Right renal pelvis (tissue), 4 donors: ENCODE measurements at places on chromosomes 3 and 15. TPM values are rescaled to one million over a fixed set of nuclear protein-coding genes. Genes with fewer than 3 reads are reported as not detected.

GRCh38 chr15:48570822-48571221 lies 74.7 kb downstream of the FBN1 start:
- no peak for DNase-seq

GRCh38 chr3:150447631-150448465 lies 39.8 kb downstream of the TSC22D2 start:
- no peak for DNase-seq

DNA sequence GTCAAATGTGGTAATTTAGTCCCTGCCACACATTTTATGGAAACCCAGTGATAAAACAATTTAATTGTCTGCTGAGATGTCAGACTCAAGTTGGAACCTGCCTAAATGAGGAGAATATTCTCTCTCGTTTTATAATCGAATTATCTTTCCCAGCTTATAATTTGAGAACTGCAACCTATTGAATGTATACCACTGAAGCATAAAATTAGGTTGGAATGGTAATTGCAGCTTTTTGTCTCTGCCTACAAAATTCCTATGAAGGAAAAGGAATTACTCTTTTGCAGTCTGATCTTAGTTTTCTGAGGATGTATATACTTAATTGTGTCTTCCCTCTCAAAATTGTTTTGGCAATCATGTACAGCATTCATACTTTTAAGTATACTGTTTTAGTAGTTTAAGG lies 28.9 kb downstream of the RAD51 start:
- no peak for DNase-seq

DNA sequence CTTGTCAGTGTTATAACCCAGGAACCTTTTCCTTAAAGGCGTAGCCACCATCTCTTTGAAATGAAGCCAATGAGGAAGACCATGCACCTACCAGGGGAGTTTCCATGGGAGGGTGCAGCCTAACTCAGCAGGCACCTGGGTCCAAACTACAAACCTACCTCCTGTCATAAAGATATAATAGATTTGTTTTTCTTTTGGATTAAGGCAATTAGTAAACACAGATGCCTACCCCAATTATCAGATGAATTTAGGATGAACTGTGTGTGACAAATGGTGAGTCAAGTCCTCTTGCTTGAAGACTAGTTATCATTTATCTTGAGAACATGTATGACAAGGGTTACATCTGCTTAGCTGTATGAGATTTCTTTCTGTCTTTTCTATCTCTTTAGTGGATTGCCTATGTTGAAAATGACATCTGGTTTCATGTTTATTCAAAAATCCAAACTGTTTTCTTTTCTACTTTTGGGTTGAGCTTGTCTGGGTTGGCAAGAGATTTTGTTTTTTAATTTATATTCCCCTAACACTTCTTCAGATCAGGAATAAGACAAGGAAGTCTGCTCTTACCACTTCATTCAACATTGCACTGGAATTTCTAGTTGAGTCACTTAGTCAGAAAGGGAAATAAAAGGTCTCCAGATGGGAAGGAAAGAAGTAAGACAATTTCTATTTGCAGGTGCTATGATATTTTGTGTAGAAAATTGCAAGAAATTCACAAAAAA lies 149.9 kb downstream of the NEK10 start:
- no peak for DNase-seq

- no peak for DNase-seq
Measured at GRCh38 chr3:71180524-71180923, 403.0 kb downstream of the FOXP1 start.

GRCh38 chr15:71532994-71533393 lies 277.4 kb upstream of the NR2E3 start:
- DNase-seq: no peak

GRCh38 chr3:29649815-29650547 lies 369.1 kb downstream of the RBMS3 start:
- no peak for DNase-seq

- peak; percentile 40 for DNase-seq
Measured at GRCh38 chr15:71757741-71758530, 52.4 kb upstream of the NR2E3 start.

DNA sequence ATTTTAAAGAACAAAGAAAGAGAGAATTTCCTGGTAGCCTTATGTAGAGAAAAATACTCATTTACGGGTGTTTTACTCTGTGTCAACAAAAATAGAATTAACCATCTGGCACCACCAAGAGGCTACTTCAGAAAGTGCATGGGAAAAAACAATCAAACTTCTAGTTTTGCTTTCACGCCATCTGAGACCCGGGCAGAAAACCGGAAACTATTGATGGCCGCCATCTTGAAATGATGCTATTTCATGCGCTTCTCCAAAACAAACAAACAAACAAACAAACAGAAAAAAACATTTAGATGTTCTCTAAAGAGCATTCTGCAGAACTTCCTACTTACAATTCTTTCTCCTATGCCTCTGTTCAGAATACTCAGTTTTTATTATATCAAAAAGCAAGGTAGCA lies 49.4 kb upstream of the SYNPR start:
- peak; percentile 28 for DNase-seq

DNA sequence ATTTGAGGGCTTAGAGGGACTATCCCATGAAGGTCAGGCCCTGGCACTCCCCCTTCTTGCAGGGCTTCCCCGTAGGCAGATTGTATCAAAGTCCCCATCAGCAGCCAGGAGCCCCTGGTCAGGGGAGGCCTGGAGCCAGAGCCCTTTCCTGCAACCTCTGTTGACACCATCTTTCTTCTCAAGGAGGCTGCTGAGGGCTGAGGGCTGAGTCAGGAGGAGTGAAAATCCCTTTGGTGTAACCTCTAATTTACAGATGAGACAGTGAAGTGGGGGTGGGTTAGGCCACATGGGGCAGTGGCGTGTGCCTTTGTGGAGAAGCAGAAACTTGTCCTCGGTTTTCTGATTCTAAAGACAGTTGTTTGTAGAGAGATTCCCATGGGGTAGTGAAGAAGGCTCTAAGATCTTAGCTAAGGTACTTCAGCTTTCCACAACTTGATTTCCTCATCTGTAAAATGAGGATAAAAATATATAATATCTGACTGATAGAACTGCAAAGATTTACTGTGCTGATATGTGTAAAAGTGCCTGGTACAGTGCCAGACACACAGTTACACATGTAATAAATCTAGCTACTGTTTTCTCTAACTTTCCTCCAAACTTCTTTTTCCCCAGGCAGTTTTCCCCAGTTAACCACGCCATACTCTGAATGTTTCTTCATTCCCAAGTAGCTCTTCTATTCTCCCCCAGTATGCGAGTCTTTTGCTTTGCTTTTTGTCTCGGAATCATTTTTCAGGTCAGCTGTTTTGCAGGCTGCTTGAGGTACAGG lies 249.4 kb upstream of the TPM1 start:
- DNase-seq: no peak

Gene SLC9C1
- polyA plus RNA-seq: 0.58 TPM

Gene CHDH
- 7.3 TPM for polyA plus RNA-seq

Gene LEO1
- polyA plus RNA-seq: 34.7 TPM
